ENCODE measurements at places on chromosomes 12 and 14. TPM values are rescaled to one million over a fixed set of nuclear protein-coding genes. Genes with fewer than 3 reads are reported as not detected.

BBS10 gene
- total RNA-seq = 6.5 TPM

DNA sequence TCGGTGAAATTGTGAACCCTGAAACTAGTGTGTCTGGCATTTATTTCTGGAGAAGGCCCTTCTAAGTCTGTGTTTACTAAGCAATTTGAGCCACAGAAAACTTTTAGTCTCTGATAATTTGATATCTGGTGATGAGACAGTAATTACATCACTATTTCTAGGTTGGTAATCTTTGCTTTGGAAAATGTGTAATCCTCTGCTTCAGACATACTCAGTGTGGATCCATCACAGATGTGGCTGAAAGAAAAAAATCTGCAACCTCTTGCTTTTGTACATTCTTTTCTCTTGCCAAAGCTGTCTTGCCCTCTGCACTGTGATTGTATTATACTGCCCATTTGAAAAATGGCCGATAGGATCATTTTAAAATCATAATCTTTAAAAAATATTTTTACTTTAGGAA is 78.1 kb downstream of the PELI2 start:
- no peak for DNase-seq

DNA sequence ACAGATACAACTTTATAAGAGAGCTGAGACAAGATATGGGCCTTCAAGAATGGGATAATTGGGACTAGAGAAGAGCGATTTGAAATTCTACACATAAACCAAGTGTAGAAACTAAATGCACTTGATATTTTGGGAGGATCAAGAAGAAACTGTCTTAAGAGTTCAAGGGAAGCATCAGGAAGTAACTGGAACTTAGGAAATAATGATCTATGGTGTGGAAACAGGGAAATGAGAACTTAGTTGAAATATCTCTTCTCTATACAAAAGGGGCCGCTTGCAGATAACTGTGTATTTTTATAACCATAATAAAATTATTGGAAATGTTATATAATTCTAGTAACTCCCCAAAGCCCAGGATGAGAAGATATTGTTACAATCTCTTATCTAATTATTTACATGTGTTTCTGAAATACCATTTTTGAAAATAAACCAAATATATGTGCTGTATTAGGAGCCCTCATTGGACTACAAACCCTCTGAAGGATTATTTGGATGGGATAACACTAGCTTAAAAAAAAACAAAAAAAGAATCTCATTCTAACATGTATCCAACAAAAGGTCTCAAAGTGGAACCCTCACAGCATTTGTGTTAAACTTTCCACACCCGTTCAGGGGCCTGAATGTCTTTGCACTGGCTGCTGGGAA is 84.7 kb upstream of the FLRT2 start:
- no peak for DNase-seq

GRCh38 chr14:20530771-20531571 is 25.6 kb downstream of the RNASE10 start:
- DNase-seq = peak; percentile 69

- DNase-seq = no peak
These were observed 69.6 kb upstream of the KRAS start for GRCh38 chr12:25320123-25321006.

DNA sequence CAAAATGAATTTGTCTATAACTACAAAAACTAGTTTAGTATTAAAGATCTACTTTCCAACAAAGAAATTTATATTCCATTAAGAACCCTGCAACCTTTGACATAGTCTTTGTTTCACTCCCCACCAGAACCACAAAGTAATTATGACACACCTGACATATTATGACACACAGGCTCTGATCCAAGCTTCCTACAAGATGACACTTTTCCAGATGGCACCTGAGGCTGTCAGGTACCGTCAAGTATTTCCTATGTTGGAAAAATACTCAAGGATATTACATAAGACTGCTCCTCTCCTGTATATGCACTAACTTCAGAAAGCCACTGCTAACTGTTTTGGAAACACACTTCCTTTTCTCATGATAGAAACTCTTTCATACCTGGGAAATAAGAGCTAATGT is 38.9 kb downstream of the STXBP6 start:
- no peak for DNase-seq

DNA sequence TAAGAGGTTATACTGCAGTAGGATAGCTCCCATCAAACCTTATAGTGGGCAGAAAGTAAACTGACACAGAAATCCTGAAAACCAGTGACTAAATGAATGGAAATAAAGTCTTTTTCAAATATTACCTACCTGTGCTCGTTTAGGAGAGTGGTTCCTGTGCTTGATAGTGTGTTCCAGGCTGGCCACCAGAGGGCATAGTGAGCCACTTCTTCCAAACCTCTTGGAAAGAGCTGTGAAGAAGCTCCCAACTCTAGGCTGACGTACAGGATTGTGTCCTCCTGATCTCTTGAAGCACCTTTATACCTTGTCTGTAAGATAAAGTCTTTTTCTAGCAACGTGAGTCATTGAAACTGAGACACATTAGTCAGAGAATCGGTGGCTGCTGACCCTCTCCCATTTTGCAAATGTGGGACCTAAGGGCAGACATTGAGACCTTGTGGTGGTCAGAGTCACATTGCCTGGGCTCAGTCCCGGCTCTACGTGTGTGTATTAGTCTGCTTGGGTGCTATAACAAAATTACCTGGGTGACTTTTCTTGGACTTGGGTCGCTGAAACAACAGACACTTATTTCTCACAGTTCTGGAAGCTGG is 17.6 kb downstream of the TDP1 start:
- DNase-seq = peak; percentile 68

- no peak for DNase-seq
These were observed 66.5 kb downstream of the TBC1D30 start for GRCh38 chr12:64890873-64891468.

GRCh38 chr14:31059152-31059924 is 33.2 kb upstream of the STRN3 start:
- DNase-seq = peak; percentile 62

SERPINA12 gene
- total RNA-seq = not detected

DNA sequence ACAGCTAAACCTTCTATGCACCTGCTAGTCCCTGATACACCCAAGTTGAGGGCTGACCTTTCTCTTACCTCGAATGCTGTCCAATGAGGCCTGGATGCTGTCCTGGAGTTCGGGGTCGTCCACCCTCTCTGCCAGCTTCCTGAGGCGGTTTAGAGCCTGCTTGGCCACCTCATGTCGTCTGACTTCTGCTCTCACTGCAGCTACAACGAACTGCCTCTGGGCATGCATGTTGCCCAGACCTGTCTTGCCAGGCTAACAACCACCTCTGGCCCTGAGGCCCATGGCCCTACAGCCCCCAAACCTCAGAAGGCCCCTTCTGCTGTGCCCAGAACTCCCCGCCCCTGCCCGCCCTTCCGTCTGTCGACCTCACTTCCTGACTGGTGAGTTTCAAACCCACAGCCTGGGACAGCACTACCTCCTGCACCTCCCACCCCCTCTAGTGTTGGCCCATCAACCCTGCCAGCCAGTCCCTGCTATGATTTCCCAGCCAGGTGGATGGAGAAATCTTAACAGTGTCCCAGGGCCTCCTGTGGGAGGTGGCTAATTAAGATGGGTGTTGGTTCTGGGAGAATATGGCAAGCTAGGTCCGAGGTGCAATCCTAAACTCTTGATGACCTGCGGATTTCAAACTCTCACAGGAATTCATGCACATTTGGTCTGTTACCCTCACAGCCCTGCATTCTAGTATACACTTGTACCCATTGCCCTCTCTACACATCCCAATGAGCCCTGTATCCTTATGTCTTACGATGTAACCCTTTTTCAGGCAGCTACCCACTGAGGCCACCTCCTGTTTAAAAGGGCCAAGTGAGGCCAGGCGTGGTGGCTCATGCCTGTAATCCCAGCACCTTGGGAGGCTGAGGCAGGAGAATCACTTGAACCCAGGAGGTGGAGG is 2.7 kb upstream of the TSPAN31 start:
- peak; percentile 46 for DNase-seq

DNA sequence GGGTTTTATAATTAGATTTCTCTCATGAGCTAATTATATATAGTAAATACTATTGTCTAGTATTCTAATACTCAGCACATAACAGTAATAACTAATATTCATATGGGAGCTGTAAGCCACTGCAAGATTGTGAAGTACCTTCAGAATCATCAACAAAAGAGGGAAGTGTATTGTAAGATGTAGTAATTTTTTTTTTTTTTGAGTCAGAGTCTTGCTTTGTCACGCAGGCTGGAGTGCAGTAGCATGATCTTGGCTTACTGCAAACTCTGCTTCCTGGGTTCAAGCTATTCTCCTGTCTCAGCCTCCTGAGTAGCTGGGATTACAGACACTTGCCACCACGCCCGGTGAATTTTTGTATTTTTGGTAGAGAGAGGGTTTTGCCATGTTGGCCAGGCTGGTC is 3.1 kb downstream of the GPR33 start:
- DNase-seq = no peak

GRCh38 chr14:99678198-99678597 is 5.9 kb upstream of the CYP46A1 start:
- no peak for DNase-seq

DBX2 gene
- 0.13 TPM for total RNA-seq

- no peak for DNase-seq
These were observed 17.2 kb upstream of the NRXN3 start for GRCh38 chr14:78153064-78153341.

GRCh38 chr14:102951034-102951433 is 28.6 kb downstream of the AMN start:
- no peak for DNase-seq

CLEC2A gene
- total RNA-seq = not detected

OR6C76 gene
- not detected for total RNA-seq

- no peak for DNase-seq
These were observed 45.4 kb downstream of the PSMA6 start for GRCh38 chr14:35337269-35338255.

TEX22 gene
- 1.6 TPM for total RNA-seq

DNA sequence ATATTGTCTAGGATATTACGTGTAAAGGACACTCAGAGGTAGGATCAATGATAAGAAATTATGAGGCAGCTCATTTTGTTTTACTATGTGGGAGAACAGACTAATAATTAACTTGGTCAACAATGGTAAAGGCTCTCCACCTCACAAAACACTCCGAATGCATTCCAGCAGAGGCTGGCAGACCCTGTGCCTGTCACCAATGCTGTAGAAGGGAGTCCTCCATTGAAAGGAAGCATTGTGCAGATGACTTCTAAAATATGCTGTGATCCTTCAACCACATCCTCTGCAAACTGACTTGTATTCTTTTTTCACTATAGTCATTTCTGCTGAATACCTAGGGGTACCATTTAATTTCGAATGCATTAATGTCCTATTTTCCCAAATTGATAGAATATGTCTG is 119.6 kb upstream of the EEA1 start:
- DNase-seq = no peak

DNA sequence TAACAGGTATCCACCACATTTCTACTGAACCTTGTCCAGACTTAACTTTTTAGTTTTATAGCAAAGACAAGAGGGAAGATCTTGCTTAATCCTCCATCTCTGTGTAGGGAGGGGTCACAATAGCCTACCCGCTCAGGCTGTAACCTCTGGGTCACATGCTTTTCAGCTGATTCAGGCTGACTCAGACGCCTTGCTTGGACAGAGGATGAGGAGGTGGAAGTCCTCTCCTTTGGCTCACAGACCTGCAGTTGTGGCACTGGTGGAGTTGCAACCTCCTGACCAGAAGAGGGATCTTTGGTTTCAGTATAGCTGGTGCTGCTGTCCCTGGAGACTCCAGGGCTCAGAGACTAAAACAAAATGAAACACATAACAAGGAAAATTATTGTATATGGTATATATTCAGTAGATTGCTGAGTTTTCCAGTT is 16.2 kb downstream of the ACIN1 start:
- peak; percentile 74 for DNase-seq

DNA sequence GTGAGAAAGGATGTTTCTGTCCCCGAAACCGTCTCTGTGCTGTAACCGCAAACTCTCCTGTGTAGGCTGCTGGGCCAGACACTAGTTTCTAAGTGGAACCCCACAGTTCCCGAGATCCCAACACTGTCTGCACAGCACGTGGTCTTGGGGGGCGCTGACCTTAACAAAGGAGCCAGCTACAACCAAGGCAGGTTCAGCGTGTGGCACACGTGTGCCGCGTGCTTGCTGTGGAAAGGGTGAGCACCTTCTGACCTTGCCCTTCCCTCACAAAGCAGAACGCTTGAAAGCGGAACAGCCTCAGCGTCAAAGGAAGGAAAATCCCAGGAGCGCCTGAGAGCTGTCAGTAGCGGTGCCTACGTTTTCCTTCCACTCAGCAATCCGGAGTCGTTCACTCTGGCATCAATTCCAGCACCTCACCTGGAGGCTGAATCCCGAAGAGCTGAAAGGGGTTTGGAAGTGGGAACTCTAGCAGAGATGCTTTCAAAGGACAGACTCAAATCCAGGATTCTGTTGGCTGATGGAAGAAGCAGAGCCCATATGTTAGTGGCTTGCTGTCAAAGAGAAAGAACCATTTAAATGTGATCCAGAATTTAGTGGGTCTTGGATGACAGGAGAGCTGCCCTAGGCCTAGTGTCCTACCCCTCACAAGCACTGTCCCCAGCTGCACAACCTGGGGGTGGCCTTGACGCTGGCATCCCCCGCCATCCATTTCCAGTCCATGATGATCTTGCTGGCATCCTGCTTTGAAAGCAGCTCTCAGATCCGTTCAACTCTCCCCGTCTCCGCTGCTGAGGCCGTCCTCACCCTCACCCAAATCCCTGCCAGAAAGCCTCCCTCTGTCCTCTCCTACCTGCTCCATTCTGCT is 27.1 kb downstream of the CCDC92 start:
- no peak for DNase-seq

RASAL1 gene
- not detected for total RNA-seq

C3AR1 gene
- 22.0 TPM for total RNA-seq

DNA sequence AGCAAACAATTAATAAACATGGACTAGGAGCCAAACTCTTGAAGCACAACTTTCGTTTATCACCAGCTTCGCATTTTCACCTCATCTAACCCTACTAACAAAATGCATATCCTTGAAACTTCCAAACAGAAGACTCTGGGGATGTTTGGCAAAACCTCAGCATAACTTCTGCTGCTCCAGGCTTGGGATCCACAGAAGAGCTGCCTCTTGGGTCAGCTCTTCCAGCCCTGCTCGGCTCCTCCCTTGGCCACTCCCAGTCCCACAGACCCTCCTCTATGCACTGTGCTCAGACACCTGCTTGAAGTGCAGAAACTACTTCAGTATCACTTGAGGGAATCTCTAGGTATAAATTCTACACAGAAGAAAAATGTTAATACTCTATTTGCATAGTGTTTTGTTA is 110.0 kb upstream of the AMIGO2 start:
- no peak for DNase-seq

KLRC2 gene
- not detected for total RNA-seq

DNA sequence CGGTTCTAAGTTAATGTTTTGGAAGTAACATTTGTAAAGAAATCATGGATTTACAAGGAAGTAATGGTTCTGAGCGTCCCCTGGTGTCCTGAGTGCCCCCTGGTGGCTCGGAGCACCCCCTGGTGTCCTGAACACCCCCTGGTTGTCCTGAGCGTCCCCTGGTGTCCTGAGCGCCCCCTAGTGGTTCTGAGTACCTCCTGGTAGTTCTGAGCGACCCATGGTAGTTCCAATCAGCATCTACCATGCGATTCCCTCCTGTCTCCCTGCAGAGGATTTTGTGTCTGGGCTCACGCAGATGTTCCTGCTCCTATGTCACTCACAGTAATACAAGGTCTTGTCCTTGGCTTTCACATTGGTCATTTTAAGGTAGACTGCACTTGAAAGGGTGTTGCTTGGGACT is 1352.9 kb downstream of the TMEM121 start:
- no peak for DNase-seq
